ENCODE measurements at places on chromosomes 12 and 14.

GRCh38 chr12:57739387-57739786 lies 845 bp upstream of the AGAP2 start:
- DNase-seq, result no peak

DNA sequence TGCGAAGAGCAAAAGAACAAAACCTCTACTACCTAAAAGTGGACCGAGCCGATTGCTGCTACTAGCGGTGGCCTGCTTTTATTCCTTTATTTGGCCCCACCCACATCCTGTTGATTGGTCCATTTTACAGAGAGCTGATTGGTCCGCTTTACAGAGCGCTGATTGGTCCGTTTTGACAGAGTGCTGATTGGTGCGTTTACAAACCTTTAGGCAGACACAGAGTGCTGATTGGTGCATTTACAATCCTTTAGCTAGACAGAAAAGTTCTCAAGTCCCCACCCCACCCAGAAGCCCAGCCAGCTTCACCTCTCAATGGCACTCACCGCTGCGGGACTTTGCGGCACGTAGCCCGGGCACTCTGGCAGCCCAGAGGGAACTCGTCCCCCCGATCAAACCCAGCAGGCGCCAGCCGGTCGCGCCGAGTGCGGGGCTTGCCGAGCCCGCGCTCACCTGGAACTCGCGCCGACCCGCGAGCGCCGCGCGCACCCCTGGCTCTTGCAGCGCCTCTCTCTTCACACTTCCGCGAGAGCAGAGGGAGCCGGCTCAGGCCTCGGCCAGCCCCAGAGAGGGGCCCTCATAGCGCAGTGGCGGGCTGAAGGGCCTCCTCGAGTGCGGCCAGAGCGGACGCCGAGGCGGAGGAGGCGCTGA lies 8.7 kb upstream of the FGD4 start:
- DNase-seq, result no peak

DNA sequence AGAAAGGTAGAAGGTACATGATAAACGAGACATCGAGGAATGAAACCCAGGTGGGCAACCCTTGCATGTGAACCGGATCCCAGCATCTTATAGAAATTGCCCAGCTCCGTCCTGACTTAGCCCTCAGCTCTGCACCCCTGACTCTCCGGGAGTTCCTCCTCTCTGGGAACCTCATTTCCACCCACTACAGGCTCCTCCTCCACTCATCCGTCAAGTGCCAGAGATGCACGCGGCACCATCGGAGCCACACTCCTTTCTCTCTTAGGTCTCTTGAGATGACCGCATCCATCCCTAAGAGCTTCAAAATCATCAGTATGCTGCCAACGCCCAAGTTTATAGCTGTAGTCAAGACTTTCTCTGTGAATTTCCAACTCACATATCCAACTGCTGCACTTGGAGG lies 84.7 kb downstream of the TTC7B start:
- no peak for DNase-seq

- no peak for DNase-seq
Measured at GRCh38 chr12:76643438-76643837, 83.9 kb upstream of the OSBPL8 start.

- DNase-seq, result no peak
Measured at GRCh38 chr12:101038289-101038871, 171.7 kb downstream of the SLC5A8 start.
